ENCODE measurements at places on chromosomes 5 and 9. TPM values are rescaled to one million over a fixed set of nuclear protein-coding genes. Genes with fewer than 3 reads are reported as not detected.

GRCh38 chr9:109355564-109356297 is 34.9 kb upstream of the EPB41L4B start:
- no peak for DNase-seq

SMIM15 gene
- total RNA-seq: 32.2 TPM

DNA sequence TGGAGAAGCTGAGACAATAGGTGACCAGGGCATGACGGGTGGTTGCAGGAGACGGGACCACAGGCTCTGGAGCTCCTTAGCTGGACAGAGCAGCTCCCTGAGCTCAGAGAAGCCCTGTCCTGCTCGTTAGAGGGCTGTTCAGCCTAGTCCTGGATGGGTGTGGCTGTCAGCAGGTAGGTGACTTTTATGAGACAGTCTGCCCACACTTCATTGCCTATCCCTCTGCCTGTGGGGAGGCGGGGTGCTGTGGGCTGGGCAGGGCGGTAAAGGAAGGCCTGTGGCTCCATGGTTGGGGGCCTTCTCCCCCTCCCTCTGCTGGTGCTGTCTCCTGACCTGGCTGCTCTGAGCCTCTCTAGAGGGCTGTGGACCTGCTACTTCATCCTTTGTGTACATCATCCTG is 134.6 kb downstream of the RXRA start:
- DNase-seq: no peak

ELP1 gene
- total RNA-seq: 19.1 TPM

- DNase-seq: no peak
Measured at GRCh38 chr5:140207250-140207964, 32.4 kb downstream of the CYSTM1 start.

TPPP gene
- 15.5 TPM for total RNA-seq

MARVELD2 gene
- total RNA-seq: 2.2 TPM

IL13 gene
- not detected for total RNA-seq

GRCh38 chr5:34012791-34013190 is 4.9 kb upstream of the AMACR start:
- DNase-seq: no peak

PCDHB9 gene
- 2.5 TPM for total RNA-seq

DNA sequence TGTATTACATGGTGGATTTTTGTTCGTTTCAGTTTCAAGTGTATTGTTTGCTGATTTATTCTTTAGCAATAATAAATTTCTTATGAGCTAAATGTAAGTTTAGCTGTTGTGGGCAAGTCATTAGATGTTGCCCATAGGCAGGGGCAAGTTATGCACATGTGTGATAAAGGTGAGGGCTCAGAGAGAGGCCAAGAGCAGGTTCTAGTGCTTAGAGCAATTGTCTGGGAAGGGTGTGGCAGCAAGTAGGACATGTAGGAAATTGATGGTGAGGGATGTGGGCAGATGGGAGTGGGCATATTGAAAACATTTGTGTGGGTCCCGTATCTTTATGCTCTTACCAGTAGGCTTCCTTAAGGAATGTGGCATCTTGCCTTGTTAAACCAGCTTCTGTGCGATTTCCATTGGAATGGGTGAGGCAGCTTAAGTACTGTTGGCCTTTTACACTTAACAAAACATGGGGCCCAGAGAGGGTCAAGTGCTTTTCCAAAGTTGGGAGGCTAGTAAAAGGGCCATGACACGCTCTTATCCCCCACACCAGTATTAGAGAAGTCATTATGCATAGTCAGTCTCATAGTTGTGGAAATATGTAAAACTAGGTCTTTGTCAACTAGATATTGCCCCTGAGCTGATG is 60.6 kb downstream of the KDM4C start:
- no peak for DNase-seq

- DNase-seq: no peak
Measured at GRCh38 chr9:121275781-121276658, 8.1 kb downstream of the GSN start.

DNA sequence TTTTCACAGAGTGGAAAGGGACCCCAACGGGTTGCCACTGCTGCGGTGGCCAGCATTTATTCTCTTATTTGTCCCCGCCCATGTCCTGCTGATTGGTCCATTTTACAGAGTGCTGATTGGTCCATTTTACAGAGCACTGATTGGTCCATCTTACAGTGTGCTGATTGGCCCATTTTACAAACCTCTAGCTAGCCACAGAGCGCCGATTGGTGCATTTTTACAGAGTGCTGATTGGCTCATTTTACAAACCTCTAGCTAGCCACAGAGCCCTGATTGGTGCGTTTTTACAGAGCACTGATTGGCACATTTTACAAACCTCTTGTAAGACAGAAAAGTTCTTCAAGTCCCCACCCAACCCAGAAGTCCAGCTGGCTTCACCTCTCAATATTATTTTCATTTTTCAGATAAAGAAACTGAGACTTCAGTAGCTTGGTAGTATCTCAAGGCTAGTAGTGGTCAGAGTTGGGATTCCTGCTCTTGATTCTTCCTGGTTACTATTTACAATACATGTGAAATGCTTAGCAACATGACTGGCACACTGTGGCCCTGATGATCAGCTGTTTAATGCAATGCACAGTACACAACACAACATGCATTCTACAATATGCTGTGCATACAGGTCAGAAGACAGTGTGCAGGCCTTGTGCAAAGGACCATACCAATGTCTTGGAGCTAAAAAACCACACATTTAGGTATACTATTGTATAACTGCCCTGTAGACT is 63.6 kb upstream of the BOD1 start:
- no peak for DNase-seq

HAVCR2 gene
- total RNA-seq: 11.4 TPM

DNA sequence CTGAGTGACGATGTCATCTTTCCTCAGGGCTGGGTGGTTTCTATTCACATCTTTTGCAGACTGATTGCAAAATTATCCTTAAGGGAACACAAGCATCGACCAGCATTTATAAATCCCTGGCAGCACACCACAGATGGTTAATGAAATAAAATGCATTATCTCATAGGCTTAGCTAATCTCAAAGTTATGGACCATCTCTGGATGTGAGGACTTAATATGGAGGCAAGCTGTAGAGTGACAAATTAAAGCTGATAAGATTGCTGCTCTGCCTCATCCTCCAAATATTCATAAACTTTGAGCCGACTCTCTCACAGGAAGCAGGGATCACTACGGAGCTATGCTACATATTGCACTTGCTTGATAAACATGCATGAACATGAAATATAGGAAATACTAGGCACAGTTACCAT is 663.2 kb upstream of the RGMB start:
- DNase-seq: no peak

DNA sequence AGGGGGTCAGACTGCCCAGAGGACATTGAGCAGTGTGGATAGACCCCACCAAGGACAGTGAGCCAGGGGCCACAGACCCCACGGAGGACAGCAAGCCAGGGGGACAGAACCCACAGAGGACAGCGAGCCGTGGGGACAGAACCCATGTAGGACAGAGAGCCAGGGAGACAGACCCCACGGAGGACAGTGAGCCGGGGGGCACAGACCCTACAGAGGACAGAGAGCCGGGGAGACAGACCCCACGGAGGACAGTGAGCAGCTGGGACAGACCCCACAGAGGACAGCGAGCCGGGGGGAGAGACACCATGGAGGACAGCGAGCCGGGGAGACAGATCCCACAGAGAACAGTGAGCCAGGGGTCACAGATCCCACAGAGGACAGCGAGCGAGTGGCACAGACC is 3.4 kb upstream of the ZDHHC11 start:
- DNase-seq: no peak

DNA sequence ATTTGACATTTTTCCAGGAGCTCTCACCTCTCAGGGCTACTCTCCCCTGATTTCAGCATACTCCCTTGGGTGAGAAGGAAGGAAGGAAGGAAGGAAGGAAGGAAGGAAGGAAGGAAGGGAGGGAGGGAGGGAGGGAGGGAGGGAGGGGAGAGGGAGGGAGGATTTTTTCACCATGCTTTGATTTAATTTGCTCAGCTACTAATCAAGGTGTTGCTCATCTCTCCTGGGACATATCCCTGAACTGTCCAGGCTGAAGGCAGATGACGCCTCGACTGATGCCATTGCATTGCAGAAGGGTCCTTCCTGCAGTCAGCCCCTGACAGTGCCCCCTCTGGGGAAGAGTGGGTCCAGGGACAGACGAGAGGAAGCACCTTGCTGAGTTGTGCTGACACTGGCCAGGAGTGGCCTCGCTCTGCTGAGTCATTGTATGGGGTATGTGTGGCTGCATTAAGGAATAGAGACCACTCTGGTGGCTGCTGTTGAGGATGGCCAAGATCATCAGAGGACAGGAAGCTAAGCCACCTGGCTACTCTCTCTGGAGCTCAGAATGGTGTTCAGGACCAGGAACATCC is 43.6 kb upstream of the CRB2 start:
- no peak for DNase-seq

GRCh38 chr5:10912435-10912834 is 151.4 kb upstream of the DAP start:
- DNase-seq: no peak

DNA sequence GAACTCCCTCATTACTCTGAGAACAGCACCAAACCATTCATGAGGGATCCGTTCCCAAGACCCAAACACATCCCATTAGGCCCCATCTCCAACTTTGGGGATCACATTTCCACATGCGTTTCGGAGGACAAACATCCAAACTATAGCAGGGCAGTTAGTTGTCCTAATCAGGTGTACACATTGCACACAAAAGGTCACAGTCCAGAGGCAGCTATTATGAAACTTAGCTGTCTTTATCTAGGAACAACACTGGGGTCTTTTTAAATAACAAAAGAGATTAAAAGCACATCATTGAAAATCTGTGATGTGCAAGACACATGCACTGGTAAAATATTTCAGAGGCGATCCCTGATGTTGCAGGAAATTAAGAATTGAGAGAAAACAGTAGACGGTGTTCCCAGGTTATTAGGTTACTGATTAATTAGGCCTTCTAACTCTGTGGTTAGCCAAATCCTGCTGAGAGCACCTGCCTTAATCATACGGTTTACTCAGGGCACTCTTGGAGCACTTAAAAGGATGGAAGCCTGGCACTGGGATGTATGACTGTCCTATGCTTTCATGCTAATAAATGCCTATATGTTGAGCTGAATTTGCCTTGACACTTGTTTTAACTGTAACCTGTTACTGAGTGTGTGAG is 1574.5 kb upstream of the WWC1 start:
- DNase-seq: no peak

GRCh38 chr9:690517-691111 is 150.9 kb upstream of the DMRT1 start:
- no peak for DNase-seq

DNA sequence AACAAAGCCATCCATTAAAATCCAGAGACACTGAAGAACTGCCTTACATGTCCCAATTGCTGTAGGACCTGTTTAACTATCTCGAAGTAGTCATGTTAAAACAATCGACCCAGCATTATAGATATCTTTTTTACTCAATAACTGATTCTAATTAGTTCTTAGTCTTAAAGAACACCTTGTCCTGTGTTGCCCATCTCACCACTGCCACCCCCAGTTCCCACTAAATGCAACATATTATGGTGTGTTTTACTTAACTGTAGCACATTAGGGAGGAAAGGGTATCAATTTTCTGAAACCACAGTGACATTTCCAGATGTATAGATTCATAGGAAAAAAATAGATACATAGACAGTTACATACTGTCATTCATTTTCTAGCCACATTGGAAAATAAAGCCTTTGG is 221.2 kb downstream of the MEF2C start:
- no peak for DNase-seq

All from left cardiac atrium (tissue), 4 donors.